Activated naive CD8-positive, alpha-beta T cell treated with anti-CD3 and anti-CD28 coated beads, Interleukin-2, amount 50 U/mL, for 16 hours (primary cell): ENCODE measurements at places on chromosomes 13 and 19.

DNA sequence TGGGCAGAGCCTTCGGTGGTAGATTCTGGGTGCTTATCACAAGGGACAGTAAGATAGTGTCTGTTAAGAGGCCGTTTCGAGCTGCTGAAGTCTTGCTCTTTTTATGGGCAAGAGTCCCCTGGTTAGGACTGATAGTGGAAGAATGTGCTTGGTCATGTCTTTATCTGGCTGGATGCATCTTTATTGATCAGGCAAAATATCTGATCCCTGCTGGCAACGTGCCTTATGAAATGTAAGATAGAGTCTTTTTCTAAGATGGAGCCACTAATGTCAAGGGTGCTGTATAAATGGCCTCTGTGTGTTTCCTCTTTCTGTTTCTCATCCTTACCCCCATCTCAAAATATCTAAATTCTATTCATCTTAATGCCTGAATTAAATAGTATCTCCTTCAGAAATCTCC, 53.3 kb downstream of the MYO16 start:
- DNase-seq, result no peak

- DNase-seq, result no peak
Measured at GRCh38 chr13:32316028-32316339, 676 bp downstream of the BRCA2 start.

DNA sequence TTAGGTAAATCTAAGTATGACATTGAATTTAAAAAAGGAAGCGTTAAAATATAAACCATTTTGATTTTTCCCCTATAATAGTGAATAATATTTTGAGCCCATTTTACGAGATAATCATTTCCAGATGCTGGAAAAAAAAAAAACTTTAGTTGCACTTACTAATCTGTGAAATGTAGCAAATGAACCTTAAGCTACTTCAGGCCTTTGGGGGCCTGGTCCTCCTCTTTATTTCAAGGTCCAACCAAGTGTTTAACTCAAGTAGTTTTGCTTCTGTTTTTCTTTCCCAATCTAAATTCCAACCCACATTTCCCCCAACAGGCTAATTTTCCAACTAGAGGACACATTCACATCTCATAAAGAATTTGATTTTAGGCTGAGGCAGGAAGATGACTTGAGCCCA, 101.2 kb downstream of the TNFRSF19 start:
- no peak for DNase-seq

DNA sequence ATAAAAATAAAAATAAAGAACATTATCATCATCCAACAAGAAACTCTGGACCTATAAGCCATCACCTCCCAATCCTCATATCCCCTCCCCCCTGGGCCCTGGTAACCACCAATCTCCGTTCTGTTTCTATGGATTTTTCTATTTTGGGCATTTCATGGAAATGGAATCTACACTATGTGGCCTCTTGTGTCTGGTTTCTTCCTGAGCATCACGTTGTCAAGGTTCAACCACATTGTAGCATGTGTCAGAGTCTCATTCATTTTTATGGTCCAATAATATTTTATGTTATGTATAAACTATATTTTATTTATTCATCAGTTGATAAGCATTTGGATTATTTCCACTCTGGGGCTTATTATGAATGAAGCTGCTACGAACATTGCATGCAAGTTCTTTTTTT, 26.9 kb downstream of the SULT2B1 start:
- DNase-seq, result no peak

DNA sequence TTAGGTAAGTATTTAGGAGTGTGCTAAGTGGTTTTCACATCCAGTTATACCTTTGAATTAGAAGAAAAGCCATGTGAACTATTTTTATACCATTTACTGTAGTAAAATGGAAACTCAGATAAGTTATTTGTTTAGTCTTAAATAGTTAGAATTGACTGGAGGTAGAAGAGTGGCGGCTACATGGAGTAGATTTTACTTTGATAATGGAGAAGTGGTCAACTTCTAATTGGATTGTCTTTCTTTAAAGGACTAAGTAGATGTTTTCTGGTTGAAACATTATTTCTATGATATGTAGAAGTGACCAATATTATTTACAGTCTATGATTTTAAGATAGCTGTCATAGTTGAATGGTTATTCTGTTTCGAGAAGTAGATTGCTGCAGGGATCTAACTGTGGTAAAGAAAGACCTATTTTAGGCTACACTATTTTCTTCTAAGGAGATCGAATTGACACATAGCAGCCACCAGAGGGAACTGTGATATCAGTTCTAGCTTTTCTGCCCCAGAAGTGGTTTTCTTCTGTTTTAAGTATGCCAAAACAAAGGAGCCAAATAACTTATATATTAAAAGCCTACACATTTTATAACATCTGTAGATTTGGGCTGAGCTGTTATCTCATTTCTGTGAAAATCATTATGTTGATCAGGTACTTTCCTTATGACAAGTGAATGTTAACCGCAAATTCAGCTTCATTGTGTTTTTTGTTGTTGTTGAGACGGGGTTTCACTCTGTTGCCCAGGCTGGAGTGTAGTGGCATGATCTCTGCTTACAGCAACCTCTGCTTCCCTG, 26.1 kb downstream of the ZMYM2 start:
- DNase-seq, result no peak

GRCh38 chr19:290372-291005, 714 bp downstream of the PLPP2 start:
- DNase-seq, result no peak
